ENCODE measurements at places on chromosomes 4 and X.

GRCh38 chr4:16692961-16693506 is 205.4 kb downstream of the LDB2 start:
- DNase-seq, result peak; percentile 62

GRCh38 chr4:74840936-74841509 is 46.7 kb upstream of the BTC start:
- DNase-seq, result peak; percentile 6

GRCh38 chr4:167136270-167136669 is 98.0 kb downstream of the SPOCK3 start:
- DNase-seq, result no peak

DNA sequence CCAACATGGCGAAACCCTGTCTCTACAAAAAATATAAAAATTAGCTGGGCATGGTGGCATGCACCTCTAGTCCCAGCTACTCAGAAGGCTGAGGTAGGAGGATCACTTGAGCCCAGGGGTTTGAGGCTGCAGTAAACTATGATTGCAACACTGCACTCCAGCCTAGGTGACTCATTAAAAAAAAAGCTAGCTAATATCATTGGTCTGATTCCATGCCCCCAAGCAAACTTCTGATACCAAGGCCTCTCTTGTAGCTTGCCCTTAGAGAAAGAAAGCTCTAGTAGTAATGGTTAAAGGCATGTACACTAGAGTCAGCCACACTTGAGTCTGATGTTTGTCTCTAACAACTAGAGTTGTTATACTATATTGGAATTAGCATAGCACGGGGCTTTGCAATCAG is 32.6 kb upstream of the PHF8 start:
- DNase-seq, result peak; percentile 43

DNA sequence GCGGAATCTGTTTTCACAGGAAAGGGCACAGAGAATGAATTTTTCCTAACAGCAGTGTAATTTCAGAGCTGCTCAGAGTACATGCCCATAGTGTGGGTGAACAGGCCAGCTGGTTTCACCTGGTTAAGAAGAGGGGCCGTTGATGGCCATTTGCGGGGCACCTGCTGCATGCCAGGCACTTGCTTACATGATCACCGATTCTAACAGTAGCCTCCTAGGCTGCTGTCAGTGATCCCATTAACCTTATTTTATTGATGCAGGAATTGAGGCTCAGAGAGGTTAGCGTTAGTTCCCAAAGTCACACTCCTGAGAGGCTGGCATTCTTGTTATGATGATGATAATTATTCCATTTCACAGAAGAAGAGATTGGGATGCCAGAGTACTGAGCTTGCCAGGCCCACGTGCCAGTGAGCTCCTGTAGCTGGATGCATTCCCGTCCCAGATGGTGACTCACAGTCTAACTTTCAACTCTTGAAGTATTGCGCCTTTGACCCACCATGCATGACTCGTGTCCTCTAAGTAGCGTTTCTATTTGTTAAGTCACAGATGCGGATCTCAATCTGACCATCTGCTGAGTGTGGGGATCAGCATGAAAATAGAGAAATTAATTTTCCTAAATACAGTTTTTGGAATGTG is 76.5 kb downstream of the PSAPL1 start:
- DNase-seq, result peak; percentile 92

DNA sequence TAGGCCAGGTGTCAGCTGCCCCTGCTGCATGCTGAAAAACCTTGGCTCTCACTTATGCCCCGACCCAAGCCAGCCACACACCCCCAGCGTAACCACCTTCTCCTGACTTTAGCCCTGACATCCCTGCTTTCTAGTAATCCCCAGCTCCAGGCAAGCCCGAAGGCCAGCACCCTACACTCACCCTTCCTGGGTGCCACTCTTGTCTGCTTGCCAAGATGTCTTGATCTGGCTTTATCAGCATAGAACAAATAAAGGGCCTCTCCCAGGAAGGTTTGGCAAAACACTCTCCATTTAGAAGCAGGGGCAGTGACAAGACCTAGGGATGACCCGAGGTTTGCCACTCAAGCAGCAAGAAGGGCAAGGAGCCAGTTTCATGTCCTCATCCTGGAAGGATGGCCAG is 6.8 kb upstream of the MAP9 start:
- no peak for DNase-seq

DNA sequence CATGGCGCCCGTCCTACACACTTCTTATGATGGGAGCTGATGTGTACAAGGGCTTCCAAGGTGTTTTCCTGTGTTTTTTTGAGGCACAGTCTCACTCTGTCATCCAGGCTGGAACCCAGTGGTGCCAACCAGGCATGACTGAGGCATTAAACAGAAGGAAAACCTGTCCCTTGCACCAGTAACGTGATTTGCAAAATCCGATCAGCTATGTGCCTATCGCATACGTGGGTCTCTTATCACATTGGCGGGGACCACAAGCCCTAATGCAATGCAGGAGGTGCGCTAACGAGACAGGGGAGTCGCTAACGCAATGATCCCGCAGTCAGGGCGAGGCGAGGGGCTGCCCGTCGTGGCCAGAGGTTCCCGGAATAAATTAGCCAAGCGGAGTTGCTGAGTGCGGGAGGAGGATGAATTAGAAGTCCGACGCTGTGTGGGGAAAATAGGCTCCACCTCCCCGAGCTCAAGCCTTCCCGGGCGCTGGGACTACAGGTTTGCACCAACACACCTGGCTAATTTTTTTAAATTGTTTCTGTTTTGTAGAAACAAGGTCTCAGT is 162.7 kb downstream of the SHOX start:
- no peak for DNase-seq

DNA sequence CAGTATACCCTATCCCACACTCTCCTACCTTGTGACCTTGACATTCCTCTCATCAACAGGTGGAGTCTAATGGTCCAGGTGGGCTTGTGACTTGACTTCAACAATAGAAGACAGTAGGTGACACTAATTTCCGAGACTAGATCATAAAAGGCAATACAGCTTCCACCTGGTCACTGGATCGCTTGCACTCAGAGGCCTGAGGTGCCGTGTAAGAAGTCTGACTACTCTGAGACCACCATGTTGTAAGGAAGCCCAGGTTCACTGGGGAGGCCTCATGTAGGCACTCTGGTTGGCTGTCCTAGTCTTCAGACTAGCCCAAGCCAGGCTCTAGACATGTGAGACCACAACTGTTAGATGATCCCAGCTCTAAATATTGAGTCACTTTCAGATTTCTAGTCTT is 370.4 kb downstream of the MID1IP1 start:
- DNase-seq, result no peak

GRCh38 chr4:184744236-184744635 is 10.3 kb upstream of the CENPU start:
- DNase-seq, result no peak

DNA sequence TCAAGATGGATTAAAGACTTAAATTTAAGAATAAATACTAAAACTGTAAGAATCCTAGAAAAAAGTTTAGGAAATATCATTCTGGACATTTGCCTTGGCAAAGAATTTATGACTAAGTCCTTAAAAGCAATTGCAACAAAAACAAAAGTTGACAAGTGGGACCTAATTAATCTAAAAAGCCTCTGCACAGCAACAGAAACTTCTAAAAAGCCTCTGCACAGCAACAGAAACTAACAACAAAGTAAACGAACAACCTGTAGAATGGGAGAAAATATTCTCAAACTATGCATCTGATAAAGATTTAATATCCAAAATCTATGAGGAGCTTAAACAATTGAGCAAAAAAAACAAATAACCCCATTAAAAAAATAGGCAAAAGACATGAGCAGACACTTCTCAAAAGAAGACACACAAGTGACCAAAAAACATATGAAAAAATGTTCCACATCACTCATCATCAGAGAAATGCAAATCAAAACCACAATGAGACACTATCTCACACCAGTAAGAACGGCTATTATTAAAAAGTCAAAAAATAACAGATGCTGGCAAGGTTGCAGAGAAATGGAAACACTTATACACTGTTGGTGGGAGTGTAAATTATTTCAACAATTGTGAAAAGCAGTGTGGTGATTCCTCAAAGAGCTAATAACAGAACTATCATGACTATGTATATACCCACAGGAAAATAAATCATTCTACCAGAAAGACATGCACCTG is 5.5 kb upstream of the OPRPN start:
- DNase-seq, result no peak

DNA sequence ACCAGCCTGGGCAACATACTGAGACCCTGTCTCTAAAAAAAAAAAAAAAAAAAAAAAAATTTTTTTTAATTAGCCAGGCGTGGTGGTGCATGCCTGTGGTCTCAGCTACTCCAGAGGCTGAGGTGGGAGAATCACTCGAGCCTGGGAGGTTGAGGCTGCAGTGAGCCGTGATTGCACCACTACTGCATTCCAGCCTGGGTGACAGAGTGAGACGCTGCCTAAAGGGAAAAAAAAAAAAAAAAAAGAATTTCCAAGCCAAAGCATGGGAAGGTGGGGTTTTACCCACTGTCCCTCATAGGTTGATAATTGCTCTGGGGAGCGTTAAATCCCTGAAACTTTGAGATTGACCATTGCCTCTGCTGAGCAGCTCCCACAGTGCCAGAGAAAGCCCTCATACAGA is 427.5 kb downstream of the BCOR start:
- DNase-seq, result no peak

Measured in fibroblast of mammary gland (primary cell).